Myocyte (in vitro differentiated cells): ENCODE measurements at places on chromosomes 5 and 9.
A peak's percentile ranks its signal among the peaks of the same experiment; 100 is the strongest.

- no peak for DNase-seq
Measured at GRCh38 chr9:21075484-21075883, 2.3 kb downstream of the IFNB1 start.

GRCh38 chr5:175894271-175894670 lies 22.9 kb downstream of the CPLX2 start:
- peak; percentile 78 for DNase-seq

DNA sequence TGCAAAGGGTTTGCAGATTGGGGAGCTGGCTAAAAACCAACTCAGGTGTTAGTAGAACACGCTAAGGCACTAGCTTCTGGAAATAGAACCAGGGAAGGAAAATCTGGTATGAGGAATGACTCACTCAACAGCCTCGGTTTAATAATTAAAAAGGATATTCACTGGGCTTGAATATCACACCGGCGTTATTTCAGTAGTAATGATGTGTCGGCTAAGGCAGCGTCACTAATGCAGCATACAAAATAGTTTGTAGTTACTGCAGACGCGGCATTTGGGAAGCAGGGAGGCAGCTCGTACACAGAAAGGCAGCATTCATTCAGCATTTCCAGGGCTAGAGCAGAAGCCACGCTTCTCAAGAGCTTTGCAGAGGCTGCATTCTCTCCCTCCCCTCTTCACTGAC lies 1.7 kb downstream of the ADRA1B start:
- no peak for DNase-seq

- no peak for DNase-seq
Measured at GRCh38 chr5:15850939-15851341, 328.7 kb downstream of the MARCHF11 start.

DNA sequence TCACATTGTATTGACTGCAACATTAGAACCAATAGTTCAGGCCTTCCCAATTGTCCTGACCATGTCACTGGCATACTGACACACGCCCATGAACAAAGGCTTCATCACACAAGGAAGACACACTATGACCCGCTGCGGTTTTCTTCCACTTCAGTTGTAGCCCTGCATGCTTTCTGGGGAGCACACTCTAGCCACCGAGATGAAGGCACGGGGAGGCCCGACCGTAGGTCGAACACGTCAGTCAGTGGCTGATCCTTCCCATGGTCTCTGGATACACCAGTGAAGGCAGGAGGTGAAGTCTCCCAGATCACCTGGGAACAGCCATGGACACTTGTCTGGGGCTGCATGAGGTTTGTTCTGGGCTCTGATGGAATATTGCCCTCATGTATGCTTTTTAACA lies 224.7 kb downstream of the FSTL4 start:
- DNase-seq = no peak

DNA sequence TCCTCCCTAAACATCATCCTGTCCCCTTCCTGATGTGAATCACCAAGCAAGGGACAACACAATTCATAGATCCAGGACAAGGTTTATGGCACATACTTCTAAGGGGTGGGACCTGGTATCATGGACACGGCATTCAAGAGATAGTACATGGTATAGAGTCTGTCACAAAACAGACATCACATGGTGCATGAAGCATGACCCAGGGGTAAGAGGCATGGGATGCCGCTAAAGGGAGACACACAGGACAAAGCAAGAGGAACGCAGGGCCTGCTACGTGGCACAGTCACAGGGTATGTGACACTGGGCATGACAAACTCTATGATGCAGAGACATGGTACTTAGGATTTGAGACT lies 20.7 kb downstream of the GSN start:
- DNase-seq = no peak

DNA sequence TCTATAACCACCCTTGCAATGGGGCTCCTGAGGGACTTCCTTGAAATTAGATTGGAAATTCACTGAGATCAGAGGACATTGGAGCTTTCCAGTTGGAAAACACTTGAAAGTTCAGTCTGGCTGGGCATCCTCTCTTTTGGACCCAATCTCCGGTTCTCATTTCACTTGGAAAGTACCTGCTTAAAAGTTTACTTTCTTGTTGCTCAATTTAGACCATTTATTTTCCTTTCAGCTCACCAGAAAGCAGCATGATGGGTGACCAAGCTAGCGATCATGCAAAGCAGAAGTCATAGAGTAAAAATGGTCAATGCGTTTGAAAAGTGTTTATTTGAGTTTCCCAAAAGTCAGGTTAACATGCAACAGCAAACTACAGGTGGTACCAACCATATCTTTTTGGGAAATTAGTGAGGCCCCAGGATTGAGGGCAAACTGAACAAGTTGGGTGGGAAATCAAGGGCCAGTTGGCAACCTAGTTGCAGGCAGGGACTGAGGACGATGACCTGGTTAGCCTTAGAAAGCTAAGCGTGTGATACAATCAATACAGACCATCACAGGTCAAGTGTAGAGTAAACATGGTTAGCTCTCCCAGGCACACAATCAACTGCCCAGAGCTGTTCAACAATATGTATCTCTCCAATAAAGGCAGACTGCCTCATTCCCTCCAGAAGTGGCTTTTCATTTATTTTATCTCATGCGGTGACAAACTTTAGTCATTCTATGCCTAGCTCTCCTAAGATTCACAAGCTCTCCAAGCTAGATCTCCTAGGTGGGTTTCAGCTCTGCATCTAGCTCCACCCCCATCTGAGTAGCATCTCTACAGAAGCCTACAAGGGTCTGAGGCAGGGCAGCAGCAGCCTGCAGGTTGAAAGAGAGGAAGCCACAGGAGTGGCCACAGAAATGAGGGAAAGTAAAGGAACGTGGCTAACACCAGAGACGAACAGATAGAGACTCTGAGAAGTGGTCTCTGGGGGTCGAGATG lies 136.9 kb downstream of the UGCG start:
- no peak for DNase-seq

DNA sequence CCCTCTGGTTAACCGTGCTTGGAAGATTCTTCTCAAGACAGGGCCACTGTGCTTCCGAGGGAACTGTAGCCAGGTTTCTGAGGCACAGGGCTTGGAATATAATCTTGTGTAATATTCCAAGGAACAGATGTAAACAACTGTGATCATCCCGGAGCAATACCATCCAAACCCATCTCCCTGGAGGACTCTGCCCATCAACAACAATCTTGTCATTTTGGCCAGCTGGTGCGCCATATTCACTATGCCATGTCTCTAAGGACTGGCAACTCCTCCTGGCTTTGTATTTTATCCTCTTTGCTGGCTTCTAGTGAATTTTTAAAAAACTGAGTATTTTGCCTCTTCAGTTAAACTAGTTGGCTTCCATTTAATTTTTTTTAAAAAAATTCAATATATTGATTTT lies 349.3 kb downstream of the ADAMTS6 start:
- no peak for DNase-seq

- no peak for DNase-seq
Measured at GRCh38 chr5:101009758-101010519, 106.9 kb upstream of the ST8SIA4 start.

- no peak for DNase-seq
Measured at GRCh38 chr9:131084661-131085369, 11.5 kb upstream of the AIF1L start.

GRCh38 chr5:133108481-133108921 lies 56.7 kb downstream of the HSPA4 start:
- DNase-seq = no peak

GRCh38 chr9:123206065-123206464 lies 62.3 kb downstream of the STRBP start:
- DNase-seq = no peak

DNA sequence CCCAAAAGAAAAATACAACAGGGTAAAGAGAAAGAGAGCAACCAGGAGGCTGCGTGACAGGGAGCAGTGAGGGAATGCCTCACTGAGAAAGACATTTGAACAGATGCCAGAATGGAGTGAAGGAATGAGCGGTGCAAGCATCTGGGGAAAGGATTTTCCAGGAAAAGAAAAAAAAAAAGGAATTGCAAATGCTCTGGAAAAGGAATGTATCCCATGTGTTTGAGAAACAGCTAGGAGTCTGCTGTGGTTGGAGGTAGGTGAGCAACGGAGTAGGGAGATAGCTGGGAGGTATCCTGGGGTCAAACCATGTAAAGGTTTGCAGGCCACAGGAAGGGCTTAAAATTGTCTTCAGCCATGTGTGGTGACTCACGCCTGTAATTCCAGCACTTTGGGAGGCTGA lies 23.6 kb upstream of the CEMIP2 start:
- DNase-seq = no peak

- no peak for DNase-seq
Measured at GRCh38 chr5:133827011-133827410, 141.4 kb downstream of the C5orf15 start.

- DNase-seq = no peak
Measured at GRCh38 chr5:32443145-32443540, 1.4 kb downstream of the ZFR start.

GRCh38 chr5:179780362-179780761 lies 13.4 kb upstream of the LTC4S start:
- no peak for DNase-seq

DNA sequence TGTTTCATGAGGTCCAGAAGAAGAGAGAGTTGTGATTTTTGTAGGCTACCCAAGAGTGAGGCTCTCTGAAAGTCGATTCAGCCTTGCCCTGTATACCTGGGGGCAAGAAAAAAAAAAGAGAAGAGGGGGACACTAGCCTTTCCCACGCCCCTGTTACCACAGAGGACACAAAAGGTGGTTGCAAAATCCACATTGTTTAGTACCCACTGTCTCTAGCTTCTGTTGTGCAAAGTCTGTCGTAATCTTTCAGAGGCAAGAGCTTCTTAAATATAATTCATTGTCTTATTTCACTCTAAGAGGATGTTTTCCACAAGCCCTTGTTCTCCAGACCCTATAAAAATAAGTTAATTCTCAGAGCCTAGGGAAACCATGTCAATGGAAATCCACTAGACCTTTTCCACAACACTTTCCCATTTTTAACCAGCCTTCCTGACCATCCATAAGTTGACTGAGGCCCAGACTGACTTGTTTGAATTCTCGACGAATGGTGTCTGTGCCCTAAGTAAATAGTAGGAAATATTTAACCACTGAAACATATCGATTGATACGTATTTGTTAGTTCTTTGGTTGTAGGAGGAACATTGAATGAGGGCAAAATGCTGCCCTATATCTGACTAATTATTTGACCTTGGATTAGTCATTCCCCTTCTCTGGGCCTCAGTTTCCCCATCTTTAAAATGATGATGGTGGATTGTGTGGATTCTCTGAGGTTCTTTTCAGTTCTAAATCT lies 182.7 kb downstream of the PAPPA start:
- DNase-seq = no peak

- DNase-seq = peak; percentile 50
Measured at GRCh38 chr9:94031946-94032345, 52.3 kb upstream of the PTPDC1 start.
